ENCODE measurements at places on chromosomes 3 and 15.
A peak's percentile ranks its signal among the peaks of the same experiment; 100 is the strongest.

GRCh38 chr3:193869221-193870201, 266.4 kb upstream of the HES1 start:
- DNase-seq, result peak; percentile 68

DNA sequence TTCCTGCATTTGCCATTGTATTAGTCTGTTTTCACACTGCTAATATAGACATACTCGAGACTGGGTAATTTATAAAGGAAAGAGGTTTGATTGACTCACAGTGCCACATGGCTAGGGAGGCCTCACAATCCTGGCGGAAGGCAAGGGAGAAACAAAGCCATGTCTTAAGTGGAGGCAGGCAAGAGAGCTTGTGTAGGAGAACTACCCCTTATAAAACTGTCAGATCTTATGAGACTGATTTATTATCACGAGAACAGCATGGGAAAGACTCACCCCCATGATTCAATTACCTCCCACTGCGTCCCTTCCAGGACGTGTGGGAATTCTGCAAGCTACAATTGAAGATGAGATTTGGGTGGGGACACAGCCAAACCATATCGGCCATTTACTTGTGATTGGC, 27.8 kb downstream of the YEATS2 start:
- no peak for DNase-seq

DNA sequence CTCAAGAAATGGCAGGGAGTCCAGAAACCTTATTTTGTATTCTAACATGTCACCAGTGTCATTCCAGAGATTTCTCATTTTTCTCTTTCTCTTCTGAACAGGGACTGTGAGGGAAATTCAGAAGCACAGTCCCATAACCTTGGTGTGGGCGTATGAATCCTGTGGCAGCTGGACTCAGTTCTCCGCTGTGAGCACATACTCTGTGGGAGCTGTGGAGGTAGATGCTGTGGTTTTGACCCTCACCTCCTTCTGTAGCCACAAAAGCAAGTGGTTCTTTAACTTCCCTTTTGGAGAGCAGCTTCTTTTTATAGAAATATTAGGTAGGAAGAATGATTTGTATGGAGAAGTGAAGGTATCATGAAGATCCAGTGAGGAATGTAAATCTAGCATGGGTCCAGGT, 13.4 kb downstream of the TMEM207 start:
- DNase-seq, result no peak

DNA sequence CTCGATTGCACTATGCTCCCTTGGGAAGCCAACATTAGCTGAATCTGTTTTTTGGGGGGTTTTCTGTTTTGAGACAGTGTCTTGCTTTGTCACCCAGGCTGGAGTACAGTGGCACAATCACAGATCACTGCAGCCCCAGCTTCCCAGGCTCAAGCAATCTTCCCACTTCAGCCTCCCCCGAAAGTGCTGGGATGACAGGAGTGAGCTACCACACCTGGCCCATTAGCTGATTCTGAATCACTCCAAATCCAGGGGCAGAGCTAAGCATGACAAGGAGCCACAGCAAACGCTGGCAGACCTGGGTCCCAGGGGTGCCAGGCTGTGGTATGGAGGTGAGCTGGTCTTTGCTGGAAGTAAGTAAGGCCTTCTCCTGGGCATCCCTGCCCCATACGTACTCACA, 18.9 kb downstream of the POC1A start:
- DNase-seq, result no peak

DNA sequence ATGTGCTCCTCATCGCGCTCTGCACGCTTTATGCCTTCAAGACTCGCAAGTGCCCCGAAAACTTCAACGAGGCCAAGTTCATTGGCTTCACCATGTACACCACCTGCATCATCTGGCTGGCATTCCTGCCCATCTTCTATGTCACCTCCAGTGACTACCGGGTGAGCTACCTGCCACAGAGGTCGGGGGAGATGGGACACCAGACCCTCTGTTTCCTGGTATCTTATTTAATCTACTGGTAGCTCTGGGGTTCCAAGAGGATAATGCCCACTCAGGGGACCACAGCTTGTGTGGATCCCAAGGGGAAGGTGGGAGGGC, 9.1 kb downstream of the GRM2 start:
- DNase-seq, result no peak

Data from neural crest cell (in vitro differentiated cells).